ENCODE measurements at places on chromosomes 16 and 17.

DNA sequence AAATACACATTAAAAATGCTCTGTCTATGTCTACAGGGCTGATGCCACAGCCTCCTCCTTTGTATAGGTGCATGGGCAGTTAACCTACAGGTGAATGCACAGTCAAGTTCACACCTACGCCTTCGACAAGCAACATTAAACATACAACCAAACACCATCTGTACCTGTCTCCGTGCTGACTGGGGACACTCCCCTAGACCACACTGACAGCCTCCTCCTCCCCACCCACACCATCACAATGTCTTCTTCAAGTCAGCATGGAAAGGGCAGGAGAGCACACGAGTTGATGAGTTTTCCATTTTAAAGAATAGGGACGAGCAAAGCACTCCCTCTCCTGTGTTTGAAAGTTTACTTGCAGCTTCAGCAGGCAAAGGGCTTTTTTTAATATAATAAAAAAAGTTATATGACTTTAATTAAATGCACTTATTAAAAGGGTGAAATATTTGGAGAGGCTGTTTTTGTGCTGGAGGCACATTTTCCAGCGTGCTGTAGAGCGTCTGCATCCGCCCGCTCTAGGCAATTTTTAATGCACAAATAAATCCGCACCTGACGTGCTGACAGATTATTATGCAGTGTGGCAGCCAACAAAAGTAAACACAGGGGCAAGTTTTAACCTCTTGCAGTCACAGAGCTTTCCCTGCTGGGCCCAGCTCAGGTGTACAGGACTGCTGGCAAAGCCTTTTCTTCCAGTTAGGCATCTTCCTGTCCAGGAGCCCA lies 367.9 kb downstream of the SOX9 start:
- DNase-seq: no peak

GRCh38 chr17:50893183-50893993 lies 27.2 kb upstream of the TOB1 start:
- no peak for DNase-seq

GRCh38 chr16:30761427-30761927 lies 385 bp downstream of the CFAP119 start:
- peak; percentile 77 for DNase-seq

DNA sequence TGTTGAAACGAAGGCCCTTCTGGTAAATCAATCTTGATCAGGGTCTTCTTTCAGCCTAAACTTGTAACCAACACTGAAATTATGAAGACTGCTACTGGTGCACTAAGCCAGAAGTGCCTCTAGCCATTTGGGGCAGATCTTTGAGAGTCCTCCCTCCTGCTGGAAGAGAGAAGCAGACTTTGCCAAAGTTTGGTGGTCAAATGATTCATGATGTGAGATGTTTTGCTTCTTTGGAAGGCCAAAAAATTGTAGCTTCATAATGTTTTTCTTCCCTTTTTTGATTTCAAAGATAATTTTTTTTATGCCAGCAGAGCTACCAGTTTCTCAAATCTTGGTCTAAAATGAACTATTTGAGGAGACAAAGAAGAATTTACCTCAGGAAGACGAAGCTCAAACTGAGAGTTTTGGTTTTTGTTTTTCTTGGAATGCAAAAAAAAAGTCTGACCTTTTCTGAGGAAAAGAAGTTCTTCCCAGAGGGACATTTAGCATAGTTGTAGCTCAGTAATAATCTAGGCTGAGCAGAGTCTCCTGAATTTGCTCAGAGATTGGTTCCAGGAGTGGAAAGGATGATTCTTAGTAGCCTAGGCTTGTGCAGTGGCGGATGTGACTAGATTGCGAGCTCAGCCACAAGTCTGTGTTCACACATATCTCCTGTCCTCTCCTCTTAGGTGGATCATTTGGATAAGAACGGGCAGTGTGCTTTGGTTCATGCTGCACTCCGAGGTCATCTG lies 50.9 kb downstream of the CYB561 start:
- no peak for DNase-seq

GRCh38 chr16:81095653-81095952 lies 592 bp downstream of the GCSH start:
- DNase-seq: no peak

DNA sequence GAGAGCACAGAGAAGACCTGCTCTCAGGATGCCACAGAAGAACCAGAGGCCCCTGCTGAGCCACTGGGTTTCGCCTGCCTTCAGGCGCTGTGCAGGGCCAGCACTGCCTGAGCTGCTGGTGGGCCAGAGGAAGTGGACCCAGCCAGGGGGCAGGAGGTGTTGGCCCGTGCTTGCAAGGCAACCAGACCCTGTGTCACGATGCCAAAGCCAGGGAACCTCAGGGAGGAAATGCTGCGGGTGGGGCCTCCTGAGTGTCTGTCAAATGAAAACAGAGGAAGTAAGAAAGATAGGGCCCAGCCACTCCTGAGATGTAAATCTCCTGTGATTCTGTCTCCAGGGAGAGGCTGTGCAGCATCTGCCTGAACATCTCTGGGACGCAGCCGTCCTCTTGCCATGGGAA lies 58.1 kb upstream of the ADORA2B start:
- DNase-seq: no peak

DNA sequence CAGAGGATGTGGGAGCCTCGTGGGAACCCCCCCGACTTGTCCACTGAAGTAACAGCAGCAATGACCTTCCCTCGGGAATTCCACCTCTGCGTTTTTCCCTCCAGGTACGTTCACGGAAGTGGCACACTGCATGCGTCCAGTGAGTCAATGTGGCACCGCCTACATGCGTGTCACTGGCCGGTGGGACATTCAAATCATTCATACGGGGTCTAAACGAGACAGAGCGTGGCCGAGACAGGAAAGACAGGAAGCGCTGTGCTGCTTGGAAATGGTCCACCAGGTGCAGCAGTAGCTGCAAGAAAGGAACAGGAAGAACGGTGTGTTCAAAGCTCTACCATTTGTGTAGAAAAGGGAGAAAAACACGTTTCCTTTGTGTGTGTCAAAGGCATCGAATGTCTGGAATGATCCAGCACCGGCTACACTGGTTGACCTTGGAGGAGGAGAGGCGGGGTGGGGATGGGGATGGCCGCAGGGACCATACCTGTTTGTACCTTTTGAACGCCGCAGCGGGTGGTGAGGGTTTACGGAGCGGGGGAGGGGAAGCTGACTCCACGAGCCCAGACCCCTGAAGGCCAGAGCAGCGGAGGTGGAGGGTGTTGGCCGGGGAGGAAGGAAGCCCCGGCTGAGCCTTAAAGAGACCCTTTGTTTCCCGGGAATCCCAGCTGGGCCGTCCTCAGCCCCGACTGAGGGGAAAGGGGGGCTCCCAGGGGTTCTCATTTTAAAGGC lies 1.7 kb upstream of the PGAP6 start:
- DNase-seq: peak; percentile 81

GRCh38 chr17:63703029-63703428 lies 3.1 kb upstream of the LIMD2 start:
- DNase-seq: no peak

All from activated CD8-positive, alpha-beta T cell treated with anti-CD3 and anti-CD28 coated beads for 36 hours (primary cell).